ENCODE measurements at places on chromosomes 1 and 21.

DNA sequence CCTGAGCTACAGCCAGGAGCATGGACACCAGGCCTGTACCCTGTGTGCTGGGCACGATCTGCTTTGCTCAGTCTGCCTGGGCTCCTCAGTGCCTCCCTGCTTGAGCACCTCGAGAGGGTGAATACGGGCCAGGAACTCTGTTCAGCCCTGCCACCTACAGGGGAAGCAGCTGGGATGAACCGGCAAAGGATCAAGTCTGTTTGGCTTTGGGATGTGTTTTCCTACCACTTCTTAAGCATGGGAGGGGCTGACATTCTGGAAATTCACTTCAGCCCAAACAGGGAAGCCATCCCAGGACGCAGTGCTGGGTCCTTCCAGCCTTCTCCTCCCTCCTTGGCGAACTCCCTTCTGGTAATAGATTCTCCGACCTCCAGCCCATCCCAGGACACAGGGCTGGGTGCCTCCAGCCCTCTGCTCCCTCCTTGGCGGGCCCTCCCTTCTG, 55.8 kb upstream of the SELENON start:
- DNase-seq: no peak

DNA sequence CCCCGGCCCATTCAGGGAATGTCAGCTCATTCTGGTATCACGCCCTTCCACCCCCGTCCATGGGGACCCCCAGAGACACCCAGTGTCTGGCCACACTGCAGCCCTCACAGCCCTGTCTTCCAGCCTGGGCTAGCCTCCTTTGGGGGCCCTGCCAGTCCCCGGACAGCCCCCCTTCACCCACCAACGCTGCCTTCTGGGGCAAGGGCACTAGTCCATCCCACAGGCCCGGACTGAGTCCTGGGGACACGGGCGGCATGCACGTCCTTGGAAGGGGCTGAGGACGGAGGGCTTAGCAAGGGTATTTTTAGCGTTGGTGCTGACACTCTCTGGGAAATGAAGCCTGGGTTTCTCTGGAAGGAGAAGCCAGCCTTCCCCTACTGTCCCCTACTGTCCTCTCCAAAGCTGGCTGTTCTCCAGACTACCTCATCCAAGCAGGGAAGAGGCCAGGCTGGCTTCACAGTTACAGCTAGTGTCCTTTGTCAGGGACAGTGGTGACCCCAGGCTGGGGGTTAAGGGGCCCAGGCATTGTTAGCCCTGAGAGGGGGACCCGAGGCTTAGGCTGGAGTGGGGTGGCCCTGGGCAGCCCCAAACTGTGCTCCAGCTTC, 39.5 kb downstream of the COQ8A start:
- DNase-seq: no peak

DNA sequence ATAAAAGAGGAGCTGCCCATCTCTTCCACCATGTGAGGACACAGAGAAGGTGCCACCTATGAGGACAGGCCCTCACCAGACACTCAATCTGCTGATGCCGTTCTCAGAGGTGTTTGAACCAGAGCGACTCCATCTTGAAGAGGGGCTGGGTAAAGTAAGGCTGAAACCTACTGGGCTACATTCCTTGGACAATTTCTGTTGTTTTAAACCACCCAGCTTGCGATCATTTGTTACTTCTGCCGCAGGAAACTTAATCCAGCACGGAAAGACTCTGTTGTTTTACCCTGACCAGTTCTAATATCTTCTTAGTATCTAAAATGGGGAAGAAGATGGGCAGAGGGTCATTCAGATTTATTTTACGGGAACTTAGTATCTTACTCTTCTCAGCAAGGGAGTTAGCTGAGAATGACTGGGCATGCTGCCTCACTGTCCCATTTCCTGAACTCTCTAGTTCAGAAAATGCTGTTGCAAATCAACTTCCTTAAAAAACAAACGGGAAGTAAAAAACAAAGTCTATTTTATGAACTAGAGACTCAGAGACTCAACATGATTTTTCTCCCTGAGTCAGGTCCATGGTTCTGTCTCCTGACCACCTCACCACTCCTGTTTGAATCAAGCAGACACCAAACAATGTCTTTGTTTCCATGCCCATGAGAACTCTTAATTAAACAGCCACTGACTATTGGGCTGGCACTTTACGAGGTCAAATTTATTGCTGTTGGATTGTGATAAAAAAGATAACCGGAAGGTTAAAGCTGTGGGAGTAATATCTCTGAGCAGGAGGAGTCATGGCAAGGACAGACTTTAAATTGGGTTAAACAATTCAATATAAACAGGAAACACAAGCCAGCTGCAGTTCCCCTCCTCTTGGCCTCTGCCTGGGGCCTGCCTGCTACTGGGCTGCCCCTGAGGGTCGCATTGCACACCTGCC, 23.8 kb upstream of the IFNAR1 start:
- no peak for DNase-seq

GRCh38 chr1:183910845-183911244, 105.9 kb downstream of the RGL1 start:
- no peak for DNase-seq

- DNase-seq: no peak
Observed at GRCh38 chr1:234841710-234842231, 231.8 kb upstream of the IRF2BP2 start.

DNA sequence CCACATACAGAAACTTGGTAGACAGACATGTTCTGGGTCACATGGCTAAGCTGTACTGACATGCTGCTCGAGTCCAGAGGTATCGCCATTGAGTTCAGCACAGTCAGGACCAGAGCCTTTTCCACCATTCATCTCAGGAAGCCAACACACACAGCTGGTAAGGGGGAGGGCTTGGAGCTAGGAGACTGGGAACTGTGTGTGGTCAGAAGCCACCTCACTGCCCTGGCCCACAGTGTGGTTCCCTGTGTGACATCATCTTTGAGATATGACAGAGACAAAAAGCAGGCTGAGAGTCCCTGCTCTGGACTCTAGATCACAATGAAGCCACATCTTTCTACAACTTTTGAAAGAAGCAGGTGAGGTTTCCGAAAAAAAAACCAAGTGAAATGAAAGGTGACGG, 107.2 kb downstream of the SIM2 start:
- no peak for DNase-seq

DNA sequence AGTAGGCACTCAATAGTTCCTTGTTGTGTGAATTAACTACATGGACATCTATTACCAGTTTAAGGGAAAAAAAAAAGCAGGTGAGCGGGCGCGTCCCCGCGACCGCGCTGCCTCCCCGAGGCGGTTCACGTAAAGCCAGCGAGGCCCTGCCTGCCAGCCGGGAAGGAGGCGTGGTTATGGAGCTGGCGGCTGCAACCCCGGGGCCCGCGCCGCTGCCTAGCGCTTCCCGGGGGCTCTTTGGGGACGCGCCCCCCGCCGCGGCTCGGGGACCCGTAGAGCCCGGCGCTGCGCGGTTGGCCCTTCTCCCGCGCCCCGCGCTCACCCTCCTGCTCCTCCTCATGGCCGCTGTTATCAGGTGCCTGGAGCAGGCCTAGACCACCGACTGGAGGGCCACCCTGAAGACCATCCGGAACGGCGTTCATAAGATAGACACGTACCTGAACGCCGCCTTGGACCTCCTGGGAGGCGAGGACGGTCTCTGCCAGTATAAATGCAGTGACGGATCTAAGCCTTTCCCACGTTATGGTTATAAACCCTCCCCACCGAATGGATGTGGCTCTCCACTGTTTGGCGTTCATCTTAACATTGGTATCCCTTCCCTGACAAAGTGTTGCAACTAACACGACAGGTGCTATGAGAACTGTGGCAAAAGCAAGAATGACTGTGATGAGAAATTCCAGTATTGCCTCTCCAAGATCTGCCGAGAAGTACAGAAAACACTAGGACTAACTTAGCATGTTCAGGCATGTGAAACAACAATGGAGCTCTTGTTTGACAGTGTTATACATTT, 2.6 kb upstream of the CC2D1B start:
- DNase-seq: no peak

GRCh38 chr1:77170687-77171086, 48.5 kb downstream of the PIGK start:
- no peak for DNase-seq

- no peak for DNase-seq
Observed at GRCh38 chr1:205381305-205381704, 24.6 kb upstream of the KLHDC8A start.

GRCh38 chr1:245010018-245010614, 144.7 kb upstream of the KIF26B start:
- DNase-seq: no peak

Measured in stimulated activated CD4-positive, alpha-beta T cell treated with anti-CD3 and anti-CD28 coated beads, TNF-alpha, amount 100 ng/mL, for 48 hours (primary cell).